Thyroid gland (tissue), 4 donors: ENCODE measurements at places on chromosomes 1 and 21. TPM values are rescaled to one million over a fixed set of nuclear protein-coding genes. Genes with fewer than 3 reads are reported as not detected.

DNA sequence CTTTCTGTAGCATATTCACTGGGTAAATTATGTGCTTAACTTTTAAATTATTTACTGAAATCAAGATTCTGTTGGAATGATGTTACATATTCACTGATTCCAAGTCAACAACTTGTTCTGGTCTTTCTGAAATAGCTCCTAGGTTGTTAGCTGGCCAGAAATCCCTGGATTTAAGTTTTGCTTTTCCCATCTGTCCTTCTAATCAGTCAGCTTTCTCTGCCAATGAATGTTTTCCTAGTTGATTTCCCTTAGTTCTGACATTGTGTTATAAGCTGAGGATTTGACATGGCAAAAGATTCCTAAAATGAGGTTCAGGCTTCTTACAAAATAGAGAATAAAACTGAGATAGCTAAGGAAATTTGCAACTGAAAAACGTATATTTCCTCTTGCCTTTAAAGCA is 1479.6 kb downstream of the MRPL39 start:
- no peak overlapping the region for H3K27ac ChIP-seq
- no peaks in the 10 kb centered on the region for H3K27me3 ChIP-seq
- no peaks in the 10 kb centered on the region for H3K36me3 ChIP-seq
- no peaks in the 10 kb centered on the region for H3K4me1 ChIP-seq
- no peak overlapping the region for H3K4me3 ChIP-seq
- no peak for DNase-seq

GRCh38 chr21:45080639-45081414 is 6.4 kb downstream of the ADARB1 start:
- no peak overlapping the region for H3K4me3 ChIP-seq
- H3K4me1 ChIP-seq, result no peaks in the 10 kb centered on the region
- H3K27me3 ChIP-seq, result no peaks in the 10 kb centered on the region
- H3K27ac ChIP-seq, result no peak overlapping the region
- DNase-seq, result no peak

- DNase-seq, result no peak
- H3K36me3 ChIP-seq, result no peaks in the 10 kb centered on the region
- no peak overlapping the region for H3K4me3 ChIP-seq
- no peaks in the 10 kb centered on the region for H3K27me3 ChIP-seq
- no peak overlapping the region for H3K27ac ChIP-seq
These were observed 74.9 kb downstream of the RRAGC start for GRCh38 chr1:38784452-38785284.

GRCh38 chr1:216499581-216500272 is 76.5 kb upstream of the USH2A start:
- no peaks in the 10 kb centered on the region for H3K4me1 ChIP-seq
- H3K4me3 ChIP-seq, result no peak overlapping the region
- no peaks in the 10 kb centered on the region for H3K27me3 ChIP-seq
- no peaks in the 10 kb centered on the region for H3K36me3 ChIP-seq

- H3K27me3 ChIP-seq, result no peaks in the 10 kb centered on the region
- no peak overlapping the region for H3K27ac ChIP-seq
- no peaks in the 10 kb centered on the region for H3K4me1 ChIP-seq
These were observed 186.0 kb downstream of the LEPR start for GRCh38 chr1:65606426-65606825.

PDZK1IP1 gene
- total RNA-seq, result 3.0 TPM
